ENCODE measurements at places on chromosomes 13 and 19. TPM values are rescaled to one million over a fixed set of nuclear protein-coding genes. Genes with fewer than 3 reads are reported as not detected.

DNA sequence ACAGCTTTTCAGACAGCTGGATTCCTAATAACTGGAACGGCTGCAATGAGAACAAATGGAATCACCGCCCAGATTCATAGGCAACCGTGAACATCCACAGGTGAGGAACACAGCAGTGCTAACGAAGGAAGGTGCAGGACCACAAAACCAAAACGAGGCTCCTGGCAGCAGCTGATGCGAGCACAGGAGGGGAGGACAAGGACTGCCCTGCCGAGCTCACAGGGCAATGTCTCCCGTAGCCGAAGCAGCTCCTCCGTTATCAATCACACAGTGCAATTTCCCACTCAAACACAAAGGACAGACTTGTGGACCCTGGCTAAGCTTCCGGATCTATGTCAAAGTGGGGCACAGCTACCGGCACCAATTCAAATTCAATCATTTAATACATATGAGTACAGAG is 70.6 kb downstream of the STK24 start:
- no peak for DNase-seq

GRCh38 chr13:23025864-23026608 is 154.7 kb upstream of the SGCG start:
- no peak for DNase-seq

GRCh38 chr13:62908321-62908720 is 1492.7 kb upstream of the PCDH20 start:
- no peak for DNase-seq

APOE gene
- total RNA-seq, result 6.1 TPM

All from RPMI7951 (cell line).